ENCODE measurements at places on chromosomes 7 and 10.

- DNase-seq, result no peak
Observed at GRCh38 chr7:1693991-1694524, 24.0 kb downstream of the ELFN1 start.

DNA sequence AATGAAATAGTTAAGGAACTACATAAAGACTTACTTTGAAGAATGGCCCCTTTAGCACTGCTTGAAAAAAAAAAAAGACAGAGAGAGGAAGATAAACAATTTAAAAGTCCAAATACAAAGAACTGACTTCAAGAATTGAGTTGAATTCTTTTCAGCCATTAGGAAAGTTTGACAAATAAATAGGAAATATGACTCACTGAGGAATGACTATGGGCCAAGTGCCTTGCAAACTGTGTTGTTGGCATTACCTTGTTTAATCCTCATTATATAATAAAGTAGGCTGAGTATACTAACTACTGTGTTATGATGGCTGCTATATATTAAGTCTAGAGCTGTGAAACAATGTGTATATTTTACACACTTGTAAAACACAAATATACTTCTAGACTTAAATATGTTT is 151.1 kb downstream of the ELMO1 start:
- DNase-seq, result no peak

DNA sequence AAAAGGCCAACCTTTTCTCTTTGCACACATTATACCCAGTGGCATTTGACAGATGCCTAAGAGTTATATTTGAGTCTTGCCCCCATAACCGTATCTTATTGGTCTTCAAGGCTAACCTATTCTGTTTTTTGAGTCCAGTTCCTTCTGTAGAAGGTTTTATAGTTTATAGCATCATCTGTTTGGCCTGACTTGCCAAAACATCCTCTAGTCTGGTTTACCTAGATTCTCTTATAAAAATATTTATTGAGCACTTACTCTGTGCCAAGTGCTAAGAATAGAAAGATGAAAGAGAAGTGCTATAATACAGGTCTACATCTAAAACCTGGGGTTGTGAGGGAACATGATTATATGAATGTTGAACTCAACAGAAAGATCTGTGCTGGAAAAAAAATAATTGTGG is 55.9 kb upstream of the PIP4K2A start:
- no peak for DNase-seq

DNA sequence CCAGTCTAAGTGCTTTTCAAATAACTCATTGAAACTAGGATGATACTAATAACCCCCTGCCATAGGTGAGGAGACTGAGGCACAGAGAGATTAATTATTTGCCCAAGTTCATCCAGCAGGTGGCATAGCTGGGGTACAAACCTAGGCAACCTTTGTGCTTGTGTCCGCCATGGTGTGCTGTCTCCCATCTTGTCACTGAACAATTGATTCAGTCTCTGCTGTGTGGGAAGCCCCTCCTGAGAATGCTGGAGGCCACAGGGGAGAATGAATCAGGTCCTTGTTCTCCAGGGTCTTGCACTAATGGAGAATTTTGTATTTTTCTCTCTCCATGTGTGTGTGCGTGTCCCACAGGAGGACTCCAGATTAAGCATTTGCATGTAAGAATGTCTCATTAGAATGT is 15.8 kb upstream of the TMEM236 start:
- DNase-seq, result no peak

GRCh38 chr7:95525503-95525902 is 39.8 kb downstream of the ASB4 start:
- DNase-seq, result no peak
